Midbrain (tissue), 1 donor: ENCODE measurements at places on chromosomes 11 and 22.

- DNase-seq = no peak
Observed at GRCh38 chr11:97364047-97364446, 974.2 kb downstream of the JRKL start.

GRCh38 chr22:26525946-26526564 is 13.8 kb upstream of the TFIP11 start:
- no peak for DNase-seq

- DNase-seq = no peak
Observed at GRCh38 chr11:70142221-70142875, 60.7 kb upstream of the FADD start.

- no peak for DNase-seq
Observed at GRCh38 chr11:68691402-68691784, 7.0 kb downstream of the GAL start.

GRCh38 chr22:36860821-36861659 is at the start of gene NCF4:
Gene NCF4, plus strand, starts transcription at chr22:36861006. Its CDS starts 166 bp downstream, at chr22:36861172.
- peak; percentile 33 for DNase-seq

- no peak for DNase-seq
Observed at GRCh38 chr22:44311855-44312170, 938 bp downstream of the SHISAL1 start.

DNA sequence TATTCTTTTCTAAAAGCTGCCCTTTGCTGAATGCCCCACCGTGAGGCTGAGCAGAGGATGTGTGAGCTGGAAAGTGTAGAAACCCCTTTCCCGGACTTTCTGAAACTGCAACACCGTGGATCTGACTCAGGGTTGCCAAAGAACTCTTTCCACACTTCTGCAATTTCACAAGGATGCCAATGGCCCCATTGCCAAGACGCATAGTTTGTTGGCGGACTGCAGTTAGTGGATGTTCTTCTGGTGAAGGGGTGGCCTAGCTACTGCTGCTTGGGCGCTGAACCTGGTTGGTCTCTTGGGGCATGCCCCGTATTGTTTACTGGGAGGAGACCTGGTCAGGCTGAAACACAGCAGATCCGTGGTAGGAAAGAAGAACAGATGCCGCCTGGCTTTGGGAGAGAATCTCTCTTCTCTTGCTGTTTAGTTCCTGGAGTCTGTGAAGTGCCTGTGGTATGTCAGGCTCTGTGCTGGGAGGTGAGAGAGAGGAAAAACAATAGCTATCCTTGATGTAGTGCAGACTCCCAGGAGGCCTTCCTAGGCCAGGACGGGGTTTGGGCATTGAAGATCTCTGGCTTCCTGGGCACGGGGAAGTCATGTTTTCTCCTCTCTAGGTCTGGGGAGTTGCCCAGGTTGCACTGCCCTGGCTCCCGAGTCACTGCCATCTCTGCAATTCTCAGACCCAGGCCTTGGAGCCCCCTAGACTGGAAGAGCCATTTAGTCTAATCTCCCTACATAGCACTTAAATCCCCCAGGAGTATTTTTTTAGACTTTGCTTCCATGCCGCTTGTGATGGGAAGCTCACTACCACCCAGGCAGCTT is 26.9 kb downstream of the CD82 start:
- DNase-seq = no peak

- no peak for DNase-seq
Observed at GRCh38 chr22:20952544-20953341, 14.3 kb upstream of the AIFM3 start.

DNA sequence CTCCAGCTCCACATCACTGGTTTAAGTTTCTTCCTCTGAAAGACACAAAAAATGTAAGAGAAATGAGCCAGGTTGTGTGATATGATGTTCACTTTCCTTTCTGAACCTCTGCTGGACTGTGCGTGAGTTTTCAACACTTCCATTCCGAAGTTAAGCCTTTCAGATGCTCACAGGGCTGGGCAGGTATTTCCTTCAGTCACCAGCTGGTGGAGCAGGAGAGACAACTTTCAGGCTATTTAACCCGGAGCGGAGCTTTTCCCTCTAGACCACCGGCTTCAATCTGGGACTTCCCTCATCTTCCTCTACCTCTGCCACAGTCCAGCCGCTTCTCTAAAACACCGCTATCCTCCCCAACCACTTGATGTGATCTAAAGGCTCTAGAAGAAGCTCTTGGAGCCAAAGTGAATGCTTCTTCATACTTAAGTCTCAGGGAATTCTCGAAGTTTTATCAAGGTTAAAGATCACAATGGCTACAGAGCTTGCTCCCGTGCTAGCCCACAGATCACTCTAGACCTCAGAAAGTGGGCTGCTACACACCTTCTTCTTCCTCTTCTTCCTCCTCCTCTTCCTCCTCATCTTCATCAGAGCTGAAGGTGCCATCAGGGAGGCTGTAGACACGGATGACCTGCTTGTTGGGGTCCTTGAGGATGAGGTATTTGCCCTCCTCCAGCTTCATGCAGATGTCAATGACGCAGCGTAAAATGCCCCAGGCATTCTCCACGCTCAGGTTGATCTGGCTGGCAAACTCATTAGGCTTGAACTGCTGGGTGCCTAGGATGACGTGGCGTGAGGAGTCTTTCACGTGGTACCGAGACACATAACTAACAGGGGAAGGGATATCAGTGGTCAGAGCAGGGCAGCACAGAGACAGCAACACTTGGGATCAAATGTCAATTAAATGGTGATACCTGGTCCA is 4.4 kb upstream of the FOXRED2 start:
- no peak for DNase-seq

DNA sequence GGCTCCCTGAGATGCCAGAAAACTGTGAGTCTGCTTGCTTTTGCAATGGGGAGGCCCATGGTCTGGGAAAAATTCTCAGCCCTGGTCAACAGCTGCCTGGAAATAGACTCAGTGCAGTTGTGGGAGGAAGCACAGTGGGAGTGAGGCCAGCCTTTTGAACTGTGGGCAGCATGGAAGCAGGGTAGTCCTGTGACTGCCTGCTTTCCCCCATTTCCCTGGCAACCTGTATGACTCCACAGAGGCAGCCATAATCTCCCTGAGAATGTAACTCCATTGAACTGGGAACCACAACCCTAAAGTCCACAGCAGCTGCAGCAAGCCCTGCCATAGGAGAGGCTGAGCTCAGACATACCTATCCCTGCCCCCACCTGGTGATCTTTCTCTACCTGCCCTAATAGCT is 494.6 kb upstream of the FAT3 start:
- no peak for DNase-seq

GRCh38 chr11:67233584-67234190 is 32.6 kb upstream of the GRK2 start:
- no peak for DNase-seq

GRCh38 chr11:44622190-44622650 is 56.8 kb downstream of the CD82 start:
- no peak for DNase-seq

GRCh38 chr11:100397401-100397800 is 289.7 kb upstream of the ARHGAP42 start:
- DNase-seq = no peak

DNA sequence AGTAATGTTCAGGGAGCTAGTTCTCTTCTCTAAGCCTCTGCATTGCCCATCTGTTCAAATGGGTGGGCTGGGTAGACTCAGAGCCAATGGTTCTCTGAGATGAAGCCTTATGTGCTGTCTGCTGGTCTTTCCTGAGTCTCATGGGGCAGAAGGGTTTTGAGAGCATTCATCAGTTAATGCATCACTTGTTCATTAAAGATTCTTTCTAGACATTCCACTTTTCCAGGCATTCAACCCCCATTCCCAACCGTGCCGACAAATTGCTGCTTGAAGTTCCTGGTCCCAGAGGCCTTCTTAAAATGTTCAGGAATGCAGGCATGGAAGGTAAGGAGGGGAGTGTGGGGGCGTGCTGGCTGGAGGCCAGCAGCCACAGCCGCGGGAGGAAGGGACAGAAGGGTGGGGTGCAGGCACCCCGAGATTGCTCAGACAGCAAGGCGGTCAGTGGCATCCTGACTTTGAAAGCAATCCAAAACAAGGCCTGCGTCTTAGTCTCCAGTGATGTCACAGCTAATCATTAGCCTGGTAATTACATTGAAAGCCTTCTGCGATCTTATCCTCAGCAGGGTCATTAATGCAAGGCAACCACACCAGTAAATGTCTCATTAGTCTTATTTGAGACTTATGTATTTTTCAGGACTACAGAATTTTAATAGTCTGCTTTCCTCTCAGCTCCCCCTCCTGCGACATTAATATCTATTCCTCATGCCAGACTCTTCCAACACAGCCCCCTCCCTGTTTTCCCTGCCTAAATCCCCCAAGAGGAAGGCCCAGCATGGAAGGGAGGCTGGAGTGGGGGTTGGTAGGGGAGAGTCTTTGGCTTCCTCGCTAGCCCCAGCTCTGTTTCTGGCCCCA is 328.8 kb downstream of the MIAT start:
- DNase-seq = no peak

GRCh38 chr11:128688896-128689546 is 4.9 kb upstream of the FLI1 start:
- no peak for DNase-seq

DNA sequence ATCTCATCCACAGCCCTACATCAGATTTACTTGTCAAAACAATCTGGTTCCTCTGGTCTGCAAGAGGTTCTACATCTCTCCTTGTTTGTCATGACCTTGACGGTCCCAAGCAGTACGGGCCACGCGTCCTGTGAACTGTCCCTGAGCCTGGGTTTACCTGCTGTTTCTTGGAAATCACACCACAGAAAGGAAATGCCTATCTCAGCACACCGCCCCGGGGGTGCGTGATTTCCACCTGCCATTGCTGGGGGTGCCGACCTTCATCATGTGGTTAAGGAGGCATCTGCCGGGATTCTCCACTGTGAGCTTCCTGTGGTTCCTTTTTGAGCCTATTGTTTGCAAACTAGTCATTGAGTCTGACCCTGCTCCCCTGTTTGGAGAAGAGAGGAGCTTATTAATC is 1363.4 kb downstream of the BRD1 start:
- DNase-seq = no peak

DNA sequence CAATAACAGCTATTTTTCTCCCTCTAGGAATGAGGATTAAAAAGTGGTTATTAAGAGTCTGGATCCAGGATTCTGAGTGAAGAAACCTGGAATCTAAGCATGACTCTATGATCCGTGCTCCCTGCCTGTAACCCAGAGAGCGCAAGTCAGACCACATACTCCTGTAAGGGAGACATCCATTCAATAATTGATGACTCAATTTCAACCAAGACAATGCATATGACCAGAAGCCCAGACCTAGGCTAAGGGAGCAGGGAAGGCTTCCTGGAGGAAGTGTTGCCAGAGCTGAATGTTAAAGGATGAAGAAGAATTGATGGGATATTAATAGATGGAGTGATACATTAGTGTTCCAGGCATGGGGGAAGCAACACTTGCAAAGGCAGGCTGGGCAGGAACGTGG is 13.8 kb upstream of the PAMR1 start:
- DNase-seq = no peak

DNA sequence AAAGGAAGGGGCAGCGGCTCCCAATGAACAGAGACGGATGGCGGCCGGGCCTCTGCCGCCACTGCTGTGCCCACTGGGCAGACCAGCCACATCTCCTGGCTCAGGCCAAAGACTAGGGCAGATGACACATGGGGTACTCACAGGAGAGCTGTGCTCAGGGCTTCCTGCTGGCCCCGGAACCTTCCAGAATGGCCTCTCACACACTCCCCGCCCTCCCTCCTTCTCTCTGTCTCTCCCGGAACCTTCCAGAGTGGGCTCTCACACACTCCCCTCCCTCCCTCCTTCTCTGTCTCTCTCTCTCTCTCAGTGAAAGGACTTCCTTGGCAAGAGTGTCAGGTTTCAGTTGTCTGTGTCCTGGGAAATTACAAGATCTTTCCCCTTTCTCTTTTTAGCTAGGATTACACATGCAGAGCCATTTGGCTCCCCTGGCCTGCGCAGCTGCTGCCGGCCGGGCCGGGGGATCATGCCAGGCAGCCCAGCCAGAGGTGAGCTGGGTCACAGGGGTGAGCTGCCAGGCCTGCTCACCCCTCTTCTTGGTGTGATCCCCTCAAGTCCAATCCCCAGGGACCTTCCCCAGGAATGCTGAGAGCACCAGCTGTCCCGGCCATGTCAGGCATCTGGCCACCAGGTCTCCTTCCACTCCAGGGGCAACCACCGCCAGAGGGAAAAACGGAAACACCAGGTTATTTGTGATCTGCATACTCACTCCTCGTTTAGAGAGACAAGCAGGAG is 45.3 kb upstream of the ADA2 start:
- DNase-seq = peak; percentile 43

DNA sequence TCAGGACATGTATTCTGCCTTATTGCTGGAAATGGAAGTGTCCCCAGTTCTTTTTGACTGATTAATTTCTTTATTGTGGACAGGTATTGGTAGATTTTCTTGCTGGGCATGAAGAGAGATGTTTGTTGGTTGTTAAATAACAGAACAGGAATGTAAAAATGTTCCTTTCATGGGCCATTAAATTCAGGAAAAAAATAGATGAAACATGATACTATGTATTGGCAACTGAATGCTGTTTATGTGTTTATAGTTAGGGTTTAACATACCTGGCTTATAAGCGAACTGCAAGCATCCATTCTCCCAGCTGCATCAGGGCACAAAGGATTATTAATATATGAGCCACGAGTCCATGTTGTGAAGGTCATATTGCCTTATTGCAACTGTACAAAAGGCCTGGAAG is 368.5 kb downstream of the NELL1 start:
- DNase-seq = no peak

DNA sequence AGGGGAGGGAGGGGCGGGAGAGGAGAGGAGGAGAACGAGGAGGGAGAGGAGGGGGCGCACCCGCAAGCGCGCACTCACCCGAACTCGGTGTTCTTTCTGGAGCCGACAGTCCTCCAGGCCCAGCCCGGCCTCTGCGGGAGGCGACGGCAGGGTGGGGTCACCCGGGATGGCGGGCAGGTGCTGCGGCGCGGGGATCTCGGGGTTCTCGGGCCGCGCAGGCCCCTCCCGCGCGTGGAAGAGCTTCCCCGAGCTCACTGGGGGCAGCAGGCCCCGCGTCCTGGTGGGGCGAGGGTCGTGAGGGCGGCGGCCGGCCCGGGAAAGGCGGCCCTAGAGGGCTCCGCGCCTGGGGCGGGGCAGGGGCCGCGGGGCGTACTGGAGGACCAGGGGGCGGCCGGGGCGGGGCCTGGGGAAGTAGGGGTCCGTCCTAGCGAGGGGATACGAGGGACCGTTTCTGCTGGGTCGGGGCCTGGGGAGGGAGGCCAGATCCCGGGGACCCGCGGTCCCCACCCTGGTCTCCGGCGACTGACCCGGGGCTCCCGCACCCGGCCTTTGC is 5.2 kb downstream of the LMNTD2 start:
- no peak for DNase-seq

DNA sequence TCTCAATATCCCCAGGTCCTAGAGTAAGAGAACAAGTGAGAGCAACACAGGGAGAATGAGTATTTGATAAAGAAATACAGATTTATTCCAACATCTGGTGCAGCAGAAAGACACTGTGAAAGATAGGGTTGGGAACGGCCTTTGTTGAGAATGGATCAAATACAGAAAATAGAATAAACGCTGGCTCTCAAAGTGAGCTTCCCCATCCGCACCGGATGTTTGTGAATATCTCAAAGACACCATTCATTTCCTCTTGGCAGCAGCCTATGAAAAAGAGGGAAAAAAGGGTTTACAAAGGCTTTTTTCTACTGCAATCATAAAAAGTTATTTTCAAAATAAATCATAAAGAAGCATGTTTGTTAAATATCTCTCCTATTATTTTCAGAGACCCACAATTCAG is 279.3 kb downstream of the CASP12 start:
- peak; percentile 71 for DNase-seq

GRCh38 chr11:47589977-47590861 is 3.7 kb downstream of the FAM180B start:
- DNase-seq = no peak

GRCh38 chr11:64306876-64307622 is 1.7 kb downstream of the ESRRA start:
- peak; percentile 55 for DNase-seq

- DNase-seq = no peak
Observed at GRCh38 chr11:33116535-33116934, 44.7 kb downstream of the CSTF3 start.

GRCh38 chr11:93320230-93320629 is 10.3 kb upstream of the DEUP1 start:
- no peak for DNase-seq
